ENCODE measurements at places on chromosomes 7 and 10.

GRCh38 chr7:93015101-93015778 lies 102.5 kb downstream of the SAMD9 start:
- DNase-seq: no peak

- peak; percentile 39 for DNase-seq
Measured at GRCh38 chr7:13508586-13508985, 480.9 kb downstream of the ETV1 start.

GRCh38 chr10:120372917-120373316 lies 84.1 kb upstream of the PLPP4 start:
- no peak for DNase-seq

DNA sequence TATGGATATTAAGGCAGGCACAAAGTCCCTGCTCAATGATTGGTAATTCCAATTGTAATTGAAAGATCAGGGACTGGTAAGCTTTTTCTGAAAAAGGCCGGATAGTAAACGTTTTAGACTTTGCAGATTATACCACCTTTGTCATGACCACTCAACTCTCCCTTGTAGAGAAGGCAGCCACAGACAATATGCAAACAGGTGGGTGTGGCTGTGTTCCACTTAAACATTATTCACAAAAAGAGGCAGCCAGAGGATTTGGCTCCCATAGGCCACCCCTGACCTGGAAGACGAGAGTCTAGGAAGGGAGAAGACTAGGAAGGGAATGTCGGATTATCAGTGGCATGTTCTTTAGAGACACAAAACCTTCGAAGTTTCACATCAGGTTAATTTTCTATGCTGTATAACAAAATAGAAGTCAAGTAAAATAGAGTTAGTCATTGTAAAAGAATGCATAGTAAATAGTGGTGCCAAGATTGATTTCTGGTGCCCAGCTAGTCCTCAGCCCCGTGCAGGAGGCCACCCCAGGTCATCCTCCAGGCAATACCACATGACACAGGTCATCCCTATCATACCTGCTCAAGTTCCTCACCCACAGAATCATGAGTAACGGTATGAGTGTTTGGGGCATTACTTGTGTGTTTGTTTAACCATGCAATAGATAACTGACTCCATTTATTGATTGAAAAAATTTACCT lies 193.8 kb downstream of the PLPP4 start:
- DNase-seq: no peak

- DNase-seq: peak; percentile 97
Measured at GRCh38 chr10:24465891-24466818, 257.2 kb downstream of the KIAA1217 start.

GRCh38 chr7:134515569-134516468 lies 11.5 kb upstream of the AKR1B10 start:
- peak; percentile 92 for DNase-seq

DNA sequence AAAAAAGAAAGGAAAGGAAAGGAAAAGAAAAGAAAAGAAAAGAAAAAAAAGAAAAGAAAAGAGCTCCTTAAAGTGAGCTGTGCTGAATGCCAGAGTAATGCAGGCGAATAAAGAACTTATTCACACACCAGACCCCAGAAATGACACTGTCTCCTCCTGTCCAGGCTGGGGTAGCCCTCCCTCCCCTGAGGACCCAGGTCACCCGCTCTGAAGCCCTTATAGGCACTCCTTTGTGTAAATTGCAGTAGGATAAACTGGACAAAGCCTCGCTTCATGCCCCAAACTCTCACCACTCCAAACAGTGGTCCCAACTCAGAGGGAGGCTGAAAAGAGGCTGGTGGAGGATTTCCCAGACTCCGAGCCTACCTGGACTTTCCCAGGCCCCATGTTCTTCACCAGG lies 46.3 kb downstream of the PKD1L1 start:
- DNase-seq: no peak

DNA sequence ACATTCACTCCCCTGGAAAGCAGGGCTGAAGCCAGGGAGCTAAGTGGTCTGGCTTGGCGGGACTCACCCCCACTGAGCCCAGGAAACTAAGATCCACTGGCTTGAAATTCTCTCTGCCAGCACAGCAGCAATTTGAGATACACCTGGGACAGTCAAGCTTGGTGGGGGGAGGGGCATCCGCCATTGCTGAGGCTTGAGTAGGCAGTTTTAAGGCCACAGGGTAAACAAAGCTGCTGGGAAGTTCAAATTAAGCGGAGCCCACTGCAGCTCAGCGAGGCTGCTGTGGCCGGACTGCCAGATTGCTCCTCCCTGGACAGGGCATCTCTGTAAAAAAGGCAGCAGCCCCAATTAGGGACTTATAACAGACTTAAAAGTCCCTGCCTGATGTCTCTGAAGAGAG lies 108.2 kb upstream of the FAM13C start:
- DNase-seq: no peak

GRCh38 chr10:124886195-124886594 lies 55.7 kb upstream of the ZRANB1 start:
- no peak for DNase-seq

DNA sequence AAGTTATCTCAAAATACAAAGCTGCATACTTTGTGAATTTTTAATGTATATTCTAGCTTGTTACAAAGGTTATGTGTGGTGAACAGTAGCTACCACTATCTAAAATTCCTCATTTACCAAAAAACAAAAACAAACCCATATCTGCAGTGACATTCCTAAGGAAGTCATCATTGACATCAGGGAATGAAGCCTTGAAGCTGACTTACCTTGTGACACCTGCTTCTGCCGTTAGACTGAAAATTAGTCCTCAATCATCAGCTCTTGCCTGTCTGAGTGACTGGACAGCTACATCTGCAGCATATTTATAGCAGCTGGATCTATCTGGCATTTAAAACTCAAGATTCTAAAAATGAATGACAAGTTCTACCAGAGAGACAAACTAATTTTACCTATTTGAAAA lies 43.2 kb downstream of the COBL start:
- no peak for DNase-seq

GRCh38 chr10:47092376-47092775 lies 181.1 kb downstream of the PTPN20 start:
- DNase-seq: no peak

- DNase-seq: peak; percentile 52
Measured at GRCh38 chr7:112129655-112130323, 76.4 kb downstream of the DOCK4 start.

GRCh38 chr7:24328894-24329293 lies 44.9 kb downstream of the NPY start:
- DNase-seq: no peak

DNA sequence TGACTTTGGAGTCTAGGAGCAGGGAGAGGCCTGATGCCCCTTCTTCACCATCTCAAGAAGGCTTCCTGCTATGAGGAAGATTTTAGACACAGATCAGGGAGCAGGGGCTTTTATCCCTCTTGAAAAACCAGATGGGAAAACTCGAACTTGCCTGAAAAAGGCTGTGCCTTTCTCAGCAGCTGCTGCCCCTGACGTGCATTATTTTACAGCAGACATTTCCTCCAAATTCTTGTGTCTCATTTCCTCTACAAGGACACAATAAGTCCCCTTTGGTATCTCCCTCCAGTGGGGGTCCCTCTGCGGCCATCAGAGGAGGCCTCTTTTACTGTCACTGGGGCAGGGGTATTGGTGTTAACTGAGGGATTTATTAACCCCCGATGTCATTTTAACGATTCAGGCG lies 38.0 kb upstream of the AQP1 start:
- no peak for DNase-seq

- DNase-seq: no peak
Measured at GRCh38 chr10:3057946-3058345, 9.4 kb upstream of the PFKP start.

GRCh38 chr7:41830271-41830670 lies 127.4 kb upstream of the INHBA start:
- DNase-seq: no peak

Measured in epithelial cell of esophagus (primary cell).